ENCODE measurements at places on chromosomes 1 and 21.

DNA sequence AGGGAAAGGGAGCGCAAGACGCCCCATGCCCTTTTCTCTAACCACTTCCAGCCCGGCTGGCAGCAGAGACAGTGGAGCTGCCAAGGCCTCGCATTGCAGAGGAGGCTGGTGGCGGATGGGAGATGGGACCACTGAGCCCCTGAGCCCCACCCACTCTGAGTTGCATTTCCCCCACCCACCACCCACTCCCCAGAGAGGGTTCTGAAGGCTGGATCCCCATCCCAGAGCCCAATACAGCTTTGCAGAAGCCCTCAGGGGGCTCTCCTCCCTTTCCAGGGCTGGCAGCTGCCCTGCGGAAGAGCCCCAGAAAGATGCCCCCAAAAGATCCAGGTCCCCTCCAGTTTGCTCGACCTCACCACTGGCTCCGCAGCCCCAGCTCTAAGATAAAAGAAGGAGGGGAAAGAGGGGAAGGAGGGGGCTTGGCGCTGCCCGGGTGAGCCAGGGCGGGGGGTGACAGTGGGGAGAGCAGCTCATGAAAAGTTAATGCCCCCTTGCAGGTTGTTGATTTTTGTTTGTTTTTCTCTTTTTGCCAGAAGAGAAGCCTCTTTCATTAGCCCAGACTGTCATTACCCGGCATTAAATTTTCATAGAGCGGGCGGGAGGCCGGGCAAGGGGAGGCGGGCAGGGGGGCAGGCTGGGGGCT lies 38.4 kb upstream of the CASZ1 start:
- DNase-seq: no peak

DNA sequence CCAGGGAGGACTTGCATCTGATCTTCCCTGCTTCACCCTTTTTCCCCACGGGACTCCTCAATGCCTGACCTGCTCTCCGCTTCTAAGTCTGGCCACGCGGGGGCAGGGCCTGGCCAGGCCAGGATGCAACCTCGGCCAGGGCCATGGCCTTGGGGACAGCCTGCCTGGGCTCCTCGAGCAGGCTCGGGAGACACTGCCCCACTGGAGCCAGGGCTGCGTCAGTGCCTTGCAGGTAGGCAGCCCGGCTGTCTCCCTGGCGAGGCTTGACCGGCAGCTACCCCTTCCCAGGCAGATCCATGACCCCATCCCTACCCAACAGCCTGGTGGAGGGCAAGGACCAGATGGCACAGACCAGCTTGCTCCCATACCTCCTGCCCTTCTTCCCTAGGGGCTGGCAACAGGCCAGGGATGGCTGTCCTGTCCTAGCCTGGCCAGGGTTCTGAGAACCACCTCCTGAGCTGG lies 2.7 kb upstream of the PRDM16 start:
- no peak for DNase-seq

- DNase-seq: no peak
These were observed 146.2 kb upstream of the KRTAP19-8 start for GRCh38 chr21:31184459-31184858.

DNA sequence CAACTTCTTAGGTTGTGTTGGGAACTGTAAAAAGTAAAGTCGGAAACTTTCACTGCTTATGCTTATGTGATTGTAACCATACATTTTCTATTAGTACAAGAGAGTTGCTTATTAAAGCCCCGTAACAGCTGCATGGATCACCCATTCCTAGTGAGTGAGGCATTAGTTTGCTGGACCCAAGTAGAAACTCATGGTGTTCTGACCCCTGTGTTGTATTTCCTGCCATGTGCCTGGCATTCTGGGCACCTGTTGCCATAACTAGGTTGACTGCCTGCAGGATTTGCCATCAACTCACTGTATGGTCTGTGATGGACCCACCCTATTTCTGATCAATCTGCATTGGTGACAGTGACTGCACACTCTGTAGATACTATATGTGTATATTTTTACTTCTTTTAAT lies 173.0 kb downstream of the PGBD5 start:
- DNase-seq: no peak

GRCh38 chr1:205306929-205307566 lies 14.5 kb downstream of the NUAK2 start:
- no peak for DNase-seq

DNA sequence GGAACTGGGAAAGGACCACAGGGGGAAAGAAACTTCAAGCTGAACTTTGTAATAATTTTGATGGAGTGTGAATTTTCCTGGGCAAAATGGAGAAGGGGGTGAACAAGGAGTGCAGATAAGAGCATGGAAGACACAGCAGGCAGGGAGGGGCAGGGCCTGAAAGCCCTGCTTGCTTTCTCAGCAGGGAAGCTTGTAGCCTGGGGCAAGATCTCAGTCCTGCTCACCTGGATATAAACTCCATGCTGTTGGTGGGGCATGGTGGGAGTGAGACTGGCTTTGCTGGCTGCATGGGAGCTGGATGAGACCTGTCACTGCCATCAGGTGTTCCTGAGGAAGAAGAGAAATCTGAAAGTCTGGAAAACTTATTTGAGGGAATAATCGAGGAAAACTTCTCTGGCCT lies 58.7 kb upstream of the RC3H1 start:
- no peak for DNase-seq

- DNase-seq: no peak
These were observed 18.4 kb downstream of the CCT8 start for GRCh38 chr21:29055080-29055479.

- no peak for DNase-seq
These were observed 393.0 kb downstream of the LRRIQ3 start for GRCh38 chr1:73804935-73805334.

DNA sequence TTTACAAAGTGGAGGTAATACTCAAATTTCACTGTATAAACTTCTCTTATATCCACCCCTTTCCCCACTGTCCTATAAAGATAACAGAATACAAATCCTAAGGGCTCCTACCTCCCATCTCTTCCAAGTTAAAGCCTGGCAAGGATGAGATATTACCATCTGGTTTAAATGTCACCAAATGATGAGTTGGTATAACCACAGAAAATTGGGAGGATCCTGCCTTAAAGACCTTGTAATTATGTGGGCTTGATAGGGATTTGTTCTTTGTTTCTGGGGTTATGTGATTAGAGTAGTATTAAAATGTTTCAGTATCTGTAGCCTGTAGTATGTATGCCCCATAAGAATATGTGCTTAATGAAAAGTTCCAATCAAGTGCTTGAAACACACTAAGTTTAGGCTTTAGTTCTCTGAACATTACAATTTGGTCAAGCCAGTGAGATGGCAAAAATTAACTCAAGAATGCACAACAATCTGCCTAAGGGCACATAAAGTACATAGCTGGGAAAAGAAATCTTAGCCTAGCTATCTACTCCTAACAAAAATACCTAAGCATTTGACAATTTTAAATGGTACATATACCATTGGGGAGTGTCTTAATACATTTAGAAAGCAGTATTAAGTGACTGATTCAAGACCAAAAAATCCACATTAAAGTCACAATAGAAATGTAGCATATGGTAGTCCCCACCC lies 14.0 kb downstream of the KDM5B start:
- no peak for DNase-seq

DNA sequence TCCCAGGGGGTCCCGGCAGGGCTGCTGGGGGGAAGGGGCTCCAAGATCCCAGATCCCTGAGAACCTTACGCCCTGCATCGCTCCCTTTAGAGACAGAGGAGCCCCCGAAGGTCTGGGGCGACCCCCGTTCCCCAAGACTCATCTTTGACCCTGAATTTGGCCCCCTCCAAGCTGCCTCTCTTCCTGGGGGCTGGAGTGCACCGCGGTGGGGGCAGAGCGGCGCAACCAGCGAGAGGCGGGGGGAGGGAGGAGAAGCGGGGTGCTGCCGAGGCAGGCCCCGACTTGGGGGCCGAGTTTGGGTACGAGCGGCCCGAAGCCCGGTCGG lies 5.4 kb upstream of the PLEKHG5 start:
- DNase-seq: no peak

GRCh38 chr1:211633524-211633846 lies 41.9 kb downstream of the NEK2 start:
- DNase-seq: no peak

- peak; percentile 23 for DNase-seq
These were observed 119.7 kb upstream of the LMO4 start for GRCh38 chr1:87208931-87209330.

DNA sequence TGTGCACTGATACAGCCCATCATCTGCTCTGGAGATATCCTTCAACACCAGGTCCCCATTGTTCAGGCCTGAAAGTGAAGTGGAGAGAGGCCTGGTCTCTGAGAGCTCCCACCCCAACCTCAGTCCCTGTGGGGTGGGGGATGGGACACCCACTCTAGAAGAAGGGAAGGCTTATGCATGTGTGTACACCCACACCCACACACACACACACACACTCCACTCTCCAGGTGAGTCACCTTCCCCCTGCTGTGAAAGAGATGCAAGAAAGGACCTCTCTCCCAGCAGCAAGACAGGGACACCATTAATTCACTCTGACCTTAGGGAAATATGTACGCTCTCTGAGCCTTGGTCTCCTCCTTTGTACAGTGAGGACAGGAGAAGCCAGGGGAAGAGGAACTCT lies 5.9 kb downstream of the VSIG8 start:
- DNase-seq: no peak

GRCh38 chr1:107451715-107452114 lies 310.9 kb downstream of the NTNG1 start:
- DNase-seq: no peak

GRCh38 chr1:226021401-226021800 lies 22.3 kb upstream of the SDE2 start:
- no peak for DNase-seq

DNA sequence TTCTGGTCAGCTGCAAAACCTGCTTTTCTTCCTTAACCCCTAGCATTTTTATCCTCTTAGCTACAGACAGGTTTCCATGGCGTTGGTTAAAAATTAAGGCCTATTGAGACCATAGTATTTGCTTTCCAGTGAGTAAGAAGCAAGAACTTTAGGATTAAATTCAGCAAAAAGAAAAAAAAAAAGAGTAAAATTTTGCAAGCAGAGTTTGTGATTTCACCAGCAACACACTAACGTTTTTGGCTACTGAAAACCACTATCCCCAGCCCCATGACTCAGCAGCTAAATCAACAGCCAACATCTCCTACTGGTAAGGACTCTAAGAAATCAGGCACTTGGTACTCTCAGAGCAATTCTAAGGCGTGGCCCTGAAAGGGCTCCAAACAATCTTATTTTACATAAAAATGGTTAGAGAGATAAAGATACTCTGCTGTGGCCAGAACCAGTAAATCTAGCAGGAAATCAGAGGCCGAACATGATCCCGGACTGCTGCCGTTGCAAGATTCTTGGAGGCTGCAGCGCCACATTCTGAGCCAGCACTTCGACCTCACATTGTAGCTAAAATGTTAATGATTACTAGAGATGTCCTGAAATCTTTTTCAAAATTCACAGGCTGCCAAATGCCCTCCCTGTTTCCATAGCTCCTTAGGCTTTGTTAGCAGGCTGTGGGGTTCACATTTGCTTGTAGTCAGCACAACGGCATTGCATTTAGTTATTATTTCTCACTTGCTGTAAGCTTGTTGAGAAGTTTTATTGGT lies 1.6 kb upstream of the ENO1 start:
- no peak for DNase-seq

- no peak for DNase-seq
These were observed 145.4 kb downstream of the SLC45A1 start for GRCh38 chr1:8463144-8463927.

GRCh38 chr1:109298666-109299557 lies 7.9 kb downstream of the MYBPHL start:
- no peak for DNase-seq

DNA sequence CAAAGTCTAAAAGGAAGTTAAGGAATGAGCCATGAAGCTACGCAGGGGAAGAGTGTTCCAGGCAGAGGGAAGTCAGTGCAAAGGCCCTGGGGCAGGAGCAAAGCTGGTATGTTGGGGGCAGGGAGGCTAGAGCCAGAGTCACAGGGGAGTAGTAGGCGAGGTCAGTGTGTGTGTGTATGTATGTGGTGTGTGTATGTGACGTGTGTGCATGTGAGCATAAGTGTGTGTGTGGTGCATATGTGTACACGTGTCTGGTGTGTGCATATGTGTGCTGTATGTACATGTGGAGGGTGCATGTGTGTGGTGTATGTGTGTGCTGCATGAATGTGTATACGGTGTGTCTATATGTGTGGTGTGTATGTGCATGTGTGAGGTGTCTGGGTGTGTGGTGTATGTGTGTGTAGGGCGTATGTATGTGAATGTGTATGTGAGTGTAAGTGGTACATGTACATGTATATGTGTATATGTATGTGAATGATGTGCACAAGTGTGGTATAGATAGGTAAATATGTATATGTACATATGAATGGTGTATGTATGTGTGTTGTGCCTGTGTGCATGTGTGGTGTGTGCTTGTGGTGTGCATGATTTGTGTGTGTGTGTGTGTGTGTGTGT lies 20.8 kb upstream of the NID1 start:
- DNase-seq: no peak

DNA sequence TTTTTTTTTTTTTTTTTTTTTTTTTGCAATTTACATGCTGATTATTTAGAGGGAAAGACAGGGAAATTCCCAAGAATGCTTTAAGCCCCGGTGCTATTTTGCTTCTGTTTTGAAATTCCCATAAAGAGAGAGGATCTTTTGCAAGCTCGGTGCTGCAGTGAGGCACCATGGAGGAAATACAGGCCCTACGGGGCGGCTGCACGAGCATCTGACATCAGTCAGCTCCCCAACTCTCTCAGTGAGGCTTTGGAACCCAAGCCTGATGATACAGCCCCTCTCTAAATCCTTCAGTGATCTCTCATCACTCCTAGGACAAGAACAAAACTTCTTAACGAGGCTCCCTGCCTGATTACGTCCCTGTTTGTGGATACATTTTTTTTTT lies 791 bp upstream of the CHI3L1 start:
- no peak for DNase-seq

DNA sequence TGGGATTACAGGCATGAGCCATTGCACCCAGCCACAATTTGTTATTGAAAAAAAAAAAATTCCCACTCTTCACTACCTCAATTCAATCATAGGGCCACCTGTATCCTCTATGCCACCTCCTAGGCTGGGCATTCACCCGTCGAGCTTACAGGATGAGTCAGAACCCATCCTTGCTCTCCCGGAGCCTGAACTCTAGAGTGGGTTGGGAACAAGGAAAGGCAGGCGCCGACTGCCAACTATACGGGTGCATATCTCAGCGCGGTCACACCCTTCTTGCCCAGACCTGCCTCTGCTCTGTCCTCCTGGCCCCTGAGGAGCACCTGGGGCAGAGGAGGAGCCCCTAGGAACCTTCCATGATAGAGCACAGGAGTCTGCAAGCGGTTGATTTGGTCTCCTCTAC lies 21.4 kb upstream of the LBR start:
- DNase-seq: no peak

- peak; percentile 75 for DNase-seq
These were observed 1.8 kb downstream of the CD160 start for GRCh38 chr1:145720878-145721671.
